ENCODE measurements at places on chromosomes 11 and 22.

DNA sequence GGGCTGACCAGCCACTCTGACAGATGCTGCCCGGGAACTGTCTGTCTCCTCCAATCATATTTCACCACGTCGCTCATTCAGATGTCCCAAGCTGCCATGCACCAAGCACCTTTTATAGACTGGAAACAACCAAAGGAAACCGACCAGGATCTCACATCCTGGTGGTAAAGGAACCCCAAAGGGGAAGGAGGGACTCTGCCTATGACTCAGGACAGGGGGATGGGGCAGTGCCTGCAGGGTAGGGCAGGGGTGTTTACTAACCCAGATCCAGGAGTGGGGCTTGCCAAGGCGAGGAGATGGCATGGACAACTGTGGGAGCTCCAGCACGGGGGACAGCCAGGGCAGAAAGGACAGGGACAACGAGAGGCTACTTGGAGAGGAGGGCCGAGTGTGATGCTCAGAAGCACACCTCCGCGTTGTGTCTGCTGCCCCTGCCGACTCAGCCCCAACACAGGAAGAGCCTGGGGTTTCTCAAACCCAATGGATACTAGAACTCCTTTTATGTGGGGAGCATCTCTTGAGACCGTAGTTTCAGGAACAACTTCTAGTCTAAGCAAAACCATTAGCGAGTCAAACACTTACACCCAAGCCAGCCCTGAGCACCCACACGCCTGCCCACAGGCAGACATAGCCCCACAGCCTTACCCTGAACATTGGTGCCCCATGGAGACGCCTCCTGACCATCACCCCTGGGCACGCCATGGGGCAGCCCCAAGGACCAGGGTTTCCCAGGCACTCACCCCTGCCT lies 4.0 kb downstream of the PRODH start:
- DNase-seq = no peak

GRCh38 chr11:113689768-113690618 lies 16.1 kb downstream of the TMPRSS5 start:
- DNase-seq = no peak

DNA sequence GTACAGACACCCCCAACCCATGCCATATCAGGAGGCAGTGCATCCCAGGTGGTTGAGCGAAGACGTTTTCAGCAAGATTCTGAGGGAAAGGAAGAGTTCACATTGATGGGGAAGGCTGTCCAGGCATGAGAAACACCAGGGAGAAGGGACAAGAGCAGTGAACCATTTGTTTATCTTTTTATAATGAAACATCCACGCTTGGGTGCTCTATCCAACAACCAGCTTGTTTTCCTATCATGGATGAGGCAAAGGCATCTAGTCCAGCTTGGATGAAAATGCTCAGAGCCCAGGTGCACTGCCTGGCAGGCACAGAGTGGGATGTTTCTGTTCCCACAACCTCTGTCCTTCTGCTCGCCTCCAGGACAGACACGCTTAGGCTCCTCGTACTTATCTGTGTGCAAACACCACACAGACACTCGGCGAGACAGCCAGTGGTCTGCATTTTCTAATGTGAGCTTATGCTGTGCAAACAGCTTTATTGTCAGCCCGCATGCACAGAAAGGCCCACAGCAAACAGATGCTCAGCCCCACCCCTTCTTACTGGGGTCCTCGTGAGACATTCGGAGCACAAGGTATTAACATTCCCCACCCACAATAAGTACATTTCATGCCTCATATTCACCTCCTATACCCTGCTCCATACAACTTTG lies 45.4 kb upstream of the NTM start:
- no peak for DNase-seq

- DNase-seq = no peak
Observed at GRCh38 chr11:87775036-87775435, 400.2 kb downstream of the RAB38 start.

DNA sequence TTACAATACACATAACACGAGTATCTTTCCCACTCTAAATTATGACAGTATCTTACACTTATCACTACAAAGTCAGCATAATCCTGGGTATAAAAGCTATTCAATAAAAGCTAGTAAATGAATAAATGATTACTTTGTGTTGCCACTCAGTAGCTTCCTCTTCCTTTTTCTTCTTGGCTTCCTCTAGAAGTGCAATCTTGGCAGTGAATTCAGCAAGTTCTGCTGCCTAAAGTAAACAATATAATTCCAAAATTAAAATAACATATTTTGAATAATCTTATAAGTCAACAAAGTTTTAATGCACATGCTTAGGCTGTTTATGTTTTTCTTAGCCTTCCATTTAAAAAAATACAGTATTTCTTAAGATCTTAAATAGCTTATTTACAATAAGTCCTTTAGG lies 60.4 kb downstream of the RDX start:
- no peak for DNase-seq

DNA sequence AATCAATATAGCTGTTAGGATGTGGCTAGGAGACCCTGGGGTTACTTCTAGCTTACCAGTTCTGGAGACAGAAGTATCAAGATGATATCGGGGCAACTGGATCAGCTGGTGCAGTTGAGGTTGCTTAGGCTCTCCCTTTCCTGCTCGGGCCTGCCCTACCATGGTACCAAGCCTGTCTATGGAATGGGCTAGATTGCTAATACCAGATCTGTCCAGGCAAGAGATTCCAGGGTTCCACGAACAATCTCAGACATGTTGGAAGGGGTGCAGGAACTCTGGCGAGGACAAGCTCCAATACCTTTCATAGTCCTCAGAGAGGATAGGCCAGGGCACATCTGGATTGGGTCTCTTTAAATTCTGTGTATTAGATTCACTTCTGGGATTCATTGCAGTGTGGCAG lies 53.8 kb downstream of the ADM start:
- no peak for DNase-seq

- DNase-seq = no peak
Observed at GRCh38 chr11:115267238-115267781, 236.9 kb downstream of the CADM1 start.

- no peak for DNase-seq
Observed at GRCh38 chr11:10666556-10667520, 26.7 kb downstream of the IRAG1 start.

DNA sequence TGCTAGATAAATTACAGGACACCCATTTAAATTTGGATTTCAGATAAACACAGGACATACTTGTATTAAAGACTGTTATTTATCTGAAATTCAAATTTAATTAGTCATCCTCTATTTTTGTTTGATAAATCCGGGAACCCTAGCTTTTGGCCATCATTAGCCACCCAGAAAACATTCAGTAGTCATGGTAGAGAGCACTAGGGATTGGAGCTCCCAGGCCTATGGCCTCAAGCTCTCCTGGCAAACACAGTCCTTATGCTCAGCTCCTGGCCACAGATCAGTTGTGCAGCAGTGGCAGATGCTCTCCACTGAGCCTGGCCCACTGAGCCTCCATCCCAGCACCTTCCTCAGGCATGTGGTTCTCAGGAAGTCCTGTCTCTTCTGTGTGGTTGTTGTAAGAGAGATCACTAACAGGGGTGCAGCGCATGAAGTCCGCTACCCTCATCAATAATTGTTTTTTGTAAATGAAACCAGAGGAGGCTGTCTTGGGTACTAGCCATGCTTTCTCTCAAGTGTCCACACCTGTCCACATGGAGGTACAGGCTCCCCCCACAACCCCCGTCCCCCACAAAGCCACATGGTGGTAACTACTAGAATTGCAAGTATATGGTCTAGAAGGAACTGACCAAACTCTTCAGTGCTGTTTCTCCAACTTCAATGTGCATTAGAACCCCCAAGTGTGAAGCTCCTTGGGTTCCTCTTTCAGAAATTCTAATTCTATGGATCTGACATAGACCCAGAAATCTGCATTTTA lies 1.1 kb upstream of the IRAG1 start:
- no peak for DNase-seq

DNA sequence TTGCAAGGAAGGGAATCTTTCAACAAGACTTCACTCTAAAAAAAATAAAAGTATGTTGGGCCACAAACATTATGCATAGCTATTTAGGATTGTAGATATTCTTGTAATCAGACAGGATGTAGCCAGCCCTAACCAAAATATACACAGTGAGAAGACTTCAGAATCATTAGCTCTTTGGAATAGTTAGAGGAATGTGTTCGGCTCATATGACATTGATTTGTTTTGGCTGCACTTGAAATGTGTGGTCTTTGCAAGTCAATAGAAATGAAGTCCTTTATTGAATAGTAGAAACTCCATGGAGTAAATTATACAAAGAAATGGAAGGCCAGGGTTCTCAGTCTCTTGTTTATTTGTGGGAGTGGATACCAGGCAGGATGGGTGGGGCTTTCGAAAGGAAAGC lies 692.1 kb downstream of the NTM start:
- DNase-seq = no peak

- DNase-seq = no peak
Observed at GRCh38 chr11:84145616-84146185, 859.5 kb upstream of the CCDC90B start.

GRCh38 chr11:45852712-45853101 lies 5.4 kb downstream of the CRY2 start:
- DNase-seq = no peak

- DNase-seq = no peak
Observed at GRCh38 chr11:86676533-86677154, 4.2 kb upstream of the ME3 start.

- DNase-seq = no peak
Observed at GRCh38 chr11:62433904-62434276, 15.1 kb downstream of the SCGB1A1 start.

DNA sequence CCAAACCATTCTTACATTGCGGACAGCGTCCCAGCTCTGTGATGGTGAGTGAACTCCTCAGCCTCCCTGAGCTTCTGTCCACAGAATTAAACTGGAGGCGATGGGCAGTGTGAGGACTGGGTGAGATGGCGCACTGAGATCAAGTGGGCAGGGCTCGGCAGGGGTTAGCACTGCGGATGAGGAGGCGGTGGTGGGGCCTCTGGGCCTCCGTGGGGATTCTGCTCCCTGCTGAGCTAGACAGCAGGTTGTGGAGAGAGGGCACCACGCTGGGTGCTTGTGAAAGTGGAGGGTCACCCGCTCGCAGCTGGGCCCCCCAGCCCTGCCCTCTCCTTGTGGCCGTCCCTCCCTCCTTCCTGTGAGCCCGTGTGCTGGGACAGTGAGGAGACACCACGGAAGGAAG lies 25.6 kb upstream of the PARVG start:
- DNase-seq = no peak

DNA sequence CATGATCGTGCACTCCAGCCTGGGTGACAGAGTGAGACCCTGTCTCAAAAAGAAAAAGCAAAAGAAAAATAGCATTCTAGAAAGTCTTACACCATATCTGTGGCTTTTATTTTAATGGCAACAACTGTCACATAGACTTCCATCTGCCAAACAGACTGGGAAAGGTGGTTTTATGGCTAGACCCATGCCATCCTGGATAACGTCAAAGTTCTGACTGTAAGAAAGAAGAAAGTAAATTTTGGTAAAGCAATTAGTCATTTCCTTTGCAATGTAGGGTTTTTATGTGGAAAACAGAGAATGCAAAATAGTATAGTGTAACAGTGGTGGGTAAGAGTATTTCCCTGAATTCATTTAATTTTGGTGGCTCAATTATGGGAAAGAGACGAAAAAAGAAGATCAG lies 75.5 kb upstream of the BARX2 start:
- no peak for DNase-seq

DNA sequence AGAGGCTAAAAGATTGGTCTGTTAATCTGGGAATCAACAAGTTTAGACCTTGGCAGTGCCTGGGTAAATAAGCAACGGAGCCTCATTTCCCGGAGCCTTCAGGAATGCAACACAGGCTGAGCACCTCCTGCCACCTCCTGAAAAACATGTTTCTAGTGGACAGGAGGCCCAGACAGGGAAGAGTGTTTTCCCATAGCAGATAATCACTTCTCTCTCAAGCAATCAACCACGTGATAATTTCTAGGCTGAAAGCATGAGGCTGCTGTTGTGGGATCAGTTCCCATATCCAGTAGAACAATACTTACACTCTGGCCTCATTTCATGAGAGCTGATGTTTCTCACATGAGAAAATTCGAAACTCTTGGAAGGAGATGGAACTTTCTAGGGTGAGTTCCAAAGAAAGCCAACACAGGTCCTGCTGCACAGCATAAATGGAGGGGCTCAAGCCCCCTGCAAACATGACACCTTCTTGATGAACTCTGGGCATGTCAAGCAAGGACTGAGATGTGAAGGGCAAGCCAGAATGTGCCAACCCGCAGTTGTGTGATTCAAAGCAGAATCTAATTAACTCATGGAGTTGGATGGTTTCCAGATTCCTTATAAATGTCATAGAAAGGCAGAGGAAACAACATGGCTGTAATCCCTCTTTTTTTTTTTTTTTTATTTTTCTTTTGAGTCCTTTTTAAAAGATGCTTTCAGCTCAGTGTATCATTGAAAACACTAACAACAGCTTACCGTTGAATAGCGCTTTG lies 228.5 kb upstream of the SESN3 start:
- DNase-seq = no peak

DNA sequence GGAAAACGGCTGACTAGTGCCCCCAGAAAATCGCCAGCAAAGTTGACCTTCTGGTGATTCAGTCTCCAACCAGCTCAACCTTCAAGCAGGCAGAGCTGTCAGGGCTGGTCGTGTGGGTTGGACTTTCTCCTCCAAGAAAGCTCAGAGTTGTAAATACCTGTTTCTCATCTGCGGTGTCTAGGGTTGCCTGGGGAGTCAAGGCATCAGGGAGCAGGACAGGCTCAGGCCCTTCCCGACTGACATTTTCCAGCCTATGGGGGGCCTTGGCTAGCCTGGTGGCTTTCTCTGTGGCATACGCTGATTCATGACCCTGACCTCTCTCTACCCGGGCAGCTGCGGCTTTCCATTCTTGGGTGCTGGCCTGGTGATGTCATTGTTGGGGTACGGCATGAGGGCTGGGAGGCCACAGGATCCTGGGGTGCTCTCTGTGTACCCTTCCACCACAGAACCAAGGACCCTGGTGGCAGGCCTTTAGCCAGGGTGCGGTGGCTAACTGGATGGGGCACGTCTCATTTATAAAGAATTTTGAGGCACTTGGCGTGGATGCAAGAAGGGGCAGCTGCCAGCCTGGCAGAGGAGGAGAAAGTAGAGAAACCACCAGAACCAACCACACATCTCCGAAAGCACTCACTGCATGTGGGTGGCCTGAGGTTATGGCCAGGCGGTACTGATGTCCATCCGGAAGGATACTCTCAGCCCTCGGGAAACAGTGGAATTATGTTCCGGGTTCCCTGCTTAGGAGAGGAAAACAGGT lies 64.9 kb downstream of the BCR start:
- DNase-seq = no peak

DNA sequence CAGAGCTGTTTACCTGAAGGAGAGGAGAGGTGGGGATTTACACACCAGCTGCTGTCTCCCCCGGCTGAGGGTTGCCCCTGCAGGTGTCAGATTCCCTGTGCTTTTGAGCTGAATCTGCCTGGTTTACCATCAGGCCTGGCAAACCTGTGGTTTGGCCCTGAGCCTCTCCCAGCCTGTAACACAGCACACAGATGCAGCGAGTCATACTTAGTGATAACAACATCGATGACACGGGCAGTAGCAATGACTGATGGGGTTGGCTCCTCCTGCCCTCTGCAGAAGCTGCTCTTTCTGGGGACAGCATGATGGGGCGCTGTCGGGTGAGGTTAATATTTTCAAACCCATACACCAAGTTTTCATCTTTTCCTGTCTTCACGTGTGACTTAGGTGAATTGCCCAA lies 380.0 kb upstream of the B3GAT1 start:
- no peak for DNase-seq
